ENCODE measurements at places on chromosomes 13 and 19.

DNA sequence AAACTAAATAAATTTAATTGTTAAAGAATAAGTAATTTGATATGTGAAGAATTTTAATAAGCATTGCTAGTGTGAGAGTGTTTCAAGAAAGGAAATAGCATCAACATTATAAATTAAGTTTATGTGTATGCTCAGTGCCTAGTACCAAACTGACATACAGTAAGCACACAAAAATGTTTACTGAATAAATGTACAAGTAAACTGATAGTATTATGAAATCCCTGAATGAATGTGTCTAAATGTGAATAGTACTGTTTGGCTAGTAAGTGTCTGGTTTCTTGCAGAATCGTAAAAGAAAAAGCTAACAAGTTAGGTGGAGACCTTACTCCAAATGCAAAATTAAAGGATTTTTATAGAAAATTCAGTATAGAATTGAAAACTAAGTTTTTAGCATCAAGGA, 233.6 kb downstream of the PCDH9 start:
- DNase-seq = no peak

DNA sequence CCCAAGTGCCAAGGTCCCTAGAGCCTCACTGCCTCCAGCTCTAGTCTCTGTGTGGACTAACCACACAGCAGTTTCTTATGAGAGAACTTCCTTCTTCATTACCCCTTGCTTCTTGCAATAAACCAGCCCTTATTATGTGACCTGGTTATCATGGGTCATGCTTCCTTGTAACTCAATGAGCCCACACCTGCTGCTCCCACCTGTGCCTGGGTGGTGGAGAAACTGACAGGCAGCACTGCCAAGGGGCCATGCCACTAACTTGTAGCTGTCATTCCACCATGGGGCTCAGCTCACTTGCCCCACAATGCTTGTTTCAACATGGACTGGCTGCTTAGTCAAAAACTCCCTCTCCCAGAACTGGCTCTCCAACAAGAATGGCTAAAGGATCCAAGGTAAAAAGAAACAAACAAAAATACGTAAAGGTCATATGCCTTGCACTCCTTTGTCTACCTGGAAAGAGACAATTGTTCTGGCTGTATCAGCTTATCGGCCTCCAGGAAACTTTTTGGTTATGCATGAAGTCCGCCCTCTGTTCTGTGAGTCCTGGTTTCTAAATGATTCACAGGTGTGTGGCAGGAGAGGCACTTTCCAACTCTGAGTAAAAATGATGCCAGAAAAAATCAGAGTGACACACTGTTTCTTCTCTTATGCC, 446.4 kb downstream of the COG6 start:
- DNase-seq = no peak

- no peak for DNase-seq
These were observed 179.6 kb upstream of the MIR17HG start for GRCh38 chr13:91167706-91168385.

DNA sequence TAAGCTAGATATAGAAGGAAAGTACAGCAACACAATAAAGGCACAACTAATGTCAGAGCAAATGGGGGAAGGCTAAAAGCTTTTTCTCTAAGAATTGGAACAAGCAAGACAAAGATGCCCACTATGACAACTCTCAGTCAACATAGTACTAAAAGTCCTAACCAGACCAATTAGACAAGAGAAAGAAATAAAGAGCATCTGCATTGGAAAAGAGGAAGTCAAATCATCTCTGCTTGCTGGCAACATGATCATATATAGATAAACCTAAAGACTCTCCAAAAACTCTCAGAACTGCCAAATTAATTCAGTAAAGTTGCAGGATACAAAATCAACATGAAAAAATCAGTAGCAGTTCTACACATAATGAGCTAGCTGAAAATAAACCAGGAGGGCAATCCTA, 542.0 kb downstream of the DIAPH3 start:
- DNase-seq = no peak

- no peak for DNase-seq
These were observed 4.0 kb downstream of the EMP3 start for GRCh38 chr19:48329167-48329891.
